DMS79 (cell line): ENCODE measurements at places on chromosomes 7 and 10.

DNA sequence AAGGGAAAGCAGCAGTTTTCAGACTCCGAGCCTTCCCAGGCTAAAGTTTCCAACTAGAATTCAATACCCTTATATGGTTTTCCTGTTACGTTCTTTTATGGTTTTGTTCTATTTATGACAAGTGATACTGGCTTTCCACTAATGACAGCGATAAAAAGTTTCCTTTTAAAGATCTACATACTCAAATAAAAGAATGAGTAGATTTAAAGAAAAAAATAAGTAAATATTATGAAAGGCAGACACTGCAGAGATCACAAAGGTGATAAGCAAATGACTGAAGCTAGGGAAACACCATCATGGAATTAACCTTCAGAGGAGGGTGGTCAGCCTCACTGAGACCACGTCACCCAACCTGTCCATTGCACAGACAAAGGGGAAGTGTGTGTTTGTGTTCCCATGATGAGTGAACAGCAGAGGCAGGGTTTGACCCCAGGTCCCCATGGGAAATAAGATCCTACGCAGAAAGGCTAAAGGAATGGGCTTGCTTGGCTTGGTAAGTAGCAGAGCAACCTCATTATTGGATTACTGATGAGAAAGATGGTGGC is 4.0 kb downstream of the VSIR start:
- DNase-seq = no peak

DNA sequence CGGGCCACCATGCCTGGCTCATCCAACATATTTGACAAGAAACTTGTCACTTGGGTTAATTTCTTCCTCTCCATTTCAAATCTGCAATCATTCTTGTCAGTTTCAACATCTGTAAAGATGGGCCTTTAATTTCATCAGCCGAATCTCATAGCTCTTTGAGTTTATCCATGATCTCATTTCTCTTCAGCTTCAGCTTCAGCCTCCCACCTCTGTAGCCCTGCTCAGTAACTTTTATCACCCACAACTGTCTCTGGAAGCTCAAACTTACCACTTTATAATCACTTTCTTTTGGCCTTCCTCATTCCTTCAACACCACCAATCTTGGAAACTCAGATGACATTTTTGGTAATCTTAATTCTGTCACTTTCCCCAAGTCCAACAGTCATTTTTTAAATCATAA is 83.2 kb downstream of the CPED1 start:
- no peak for DNase-seq

- DNase-seq = no peak
Observed at GRCh38 chr7:36244429-36244828, 91.4 kb downstream of the EEPD1 start.

DNA sequence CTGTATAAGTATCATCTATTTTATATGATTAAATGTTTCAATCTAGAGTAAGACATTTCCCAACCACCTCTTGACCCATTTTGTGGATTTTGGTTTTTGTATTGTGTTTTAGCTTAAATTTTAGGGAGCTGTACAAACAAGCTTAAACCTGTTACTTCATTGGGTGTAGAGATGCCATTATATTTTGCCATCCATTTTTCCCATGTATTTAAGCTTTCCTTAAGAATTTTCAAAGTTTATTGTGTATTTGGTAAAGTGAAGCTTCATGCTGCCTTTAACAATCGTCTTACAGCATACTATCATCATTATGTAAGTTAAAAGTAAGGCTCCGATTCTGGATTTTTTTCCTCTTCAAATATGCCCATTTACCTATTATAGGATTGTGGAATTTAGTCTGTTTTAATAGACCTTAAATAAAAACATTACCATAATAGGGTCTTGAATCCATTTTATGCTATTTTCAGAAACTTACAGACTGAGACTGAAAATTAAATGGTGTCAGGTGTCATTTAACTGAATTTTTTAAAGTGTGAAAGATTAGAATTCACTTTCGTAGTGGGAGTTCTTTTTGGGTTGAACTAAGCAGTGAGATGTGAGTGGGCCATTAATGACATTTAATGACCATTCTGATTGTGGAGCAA is 2.2 kb downstream of the KMT2E start:
- no peak for DNase-seq

GRCh38 chr10:16828114-16828568 is 10.9 kb upstream of the RSU1 start:
- peak; percentile 11 for DNase-seq

- no peak for DNase-seq
Observed at GRCh38 chr7:84469034-84469433, 274.4 kb upstream of the SEMA3A start.

DNA sequence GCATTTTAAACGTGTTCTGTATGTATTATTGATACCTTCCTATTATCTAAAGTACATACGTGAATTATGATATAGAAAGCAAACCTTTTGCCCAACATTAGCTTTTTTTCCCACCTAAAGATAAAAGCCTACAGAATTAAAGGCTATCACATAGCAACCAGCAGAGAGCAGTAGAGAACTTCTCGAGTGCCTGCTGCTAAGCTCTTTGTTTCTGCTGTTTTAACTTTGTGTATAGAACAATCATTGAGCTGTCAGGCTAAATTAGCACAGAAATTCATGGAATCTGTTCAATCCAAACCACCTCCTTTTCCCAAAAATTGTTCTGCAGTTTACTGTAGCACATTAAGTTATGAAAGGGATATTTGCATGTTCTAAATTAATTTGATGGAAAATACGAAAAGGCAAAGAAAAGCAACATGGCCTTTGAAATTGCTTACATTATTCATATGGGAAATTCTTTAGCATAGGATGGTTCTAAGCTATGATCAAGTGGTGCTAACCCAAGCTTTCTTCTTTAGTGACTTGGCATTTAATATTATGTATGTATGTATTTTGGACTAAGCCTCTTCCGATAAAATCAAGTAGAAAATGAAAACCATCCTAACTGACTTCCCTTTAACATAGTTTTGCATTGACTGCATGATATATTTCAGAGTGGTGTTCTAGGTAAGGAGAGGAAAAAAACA is 1288.5 kb downstream of the GATA3 start:
- no peak for DNase-seq

GRCh38 chr7:115135769-115136410 is 214.0 kb downstream of the MDFIC start:
- no peak for DNase-seq

GRCh38 chr10:33653584-33654367 is 319.3 kb upstream of the NRP1 start:
- no peak for DNase-seq

DNA sequence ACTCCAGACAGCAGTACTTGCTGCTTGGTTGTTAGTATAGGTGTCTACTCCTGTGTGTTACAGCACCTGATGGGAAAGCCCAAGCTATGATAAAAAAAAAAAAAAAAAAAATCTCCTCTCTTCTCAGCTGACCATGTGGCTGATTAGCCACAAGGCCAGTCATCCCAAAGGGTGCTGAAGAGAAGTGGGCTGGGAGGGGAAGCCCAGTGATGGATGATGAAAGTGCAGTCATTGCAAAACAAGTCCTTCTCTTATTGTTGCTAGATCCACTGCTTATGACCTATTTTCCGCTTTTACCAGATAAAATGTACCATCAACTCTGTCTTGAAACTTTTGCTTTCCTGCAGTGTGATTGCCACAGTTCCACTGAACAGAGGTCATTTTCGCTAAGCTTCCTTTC is 1092.5 kb upstream of the C7orf33 start:
- DNase-seq = no peak

- no peak for DNase-seq
Observed at GRCh38 chr7:92478095-92478494, 349 bp upstream of the ERVW-1 start.
